ENCODE measurements at places on chromosomes 3 and 15. TPM values are rescaled to one million over a fixed set of nuclear protein-coding genes. Genes with fewer than 3 reads are reported as not detected.

DNA sequence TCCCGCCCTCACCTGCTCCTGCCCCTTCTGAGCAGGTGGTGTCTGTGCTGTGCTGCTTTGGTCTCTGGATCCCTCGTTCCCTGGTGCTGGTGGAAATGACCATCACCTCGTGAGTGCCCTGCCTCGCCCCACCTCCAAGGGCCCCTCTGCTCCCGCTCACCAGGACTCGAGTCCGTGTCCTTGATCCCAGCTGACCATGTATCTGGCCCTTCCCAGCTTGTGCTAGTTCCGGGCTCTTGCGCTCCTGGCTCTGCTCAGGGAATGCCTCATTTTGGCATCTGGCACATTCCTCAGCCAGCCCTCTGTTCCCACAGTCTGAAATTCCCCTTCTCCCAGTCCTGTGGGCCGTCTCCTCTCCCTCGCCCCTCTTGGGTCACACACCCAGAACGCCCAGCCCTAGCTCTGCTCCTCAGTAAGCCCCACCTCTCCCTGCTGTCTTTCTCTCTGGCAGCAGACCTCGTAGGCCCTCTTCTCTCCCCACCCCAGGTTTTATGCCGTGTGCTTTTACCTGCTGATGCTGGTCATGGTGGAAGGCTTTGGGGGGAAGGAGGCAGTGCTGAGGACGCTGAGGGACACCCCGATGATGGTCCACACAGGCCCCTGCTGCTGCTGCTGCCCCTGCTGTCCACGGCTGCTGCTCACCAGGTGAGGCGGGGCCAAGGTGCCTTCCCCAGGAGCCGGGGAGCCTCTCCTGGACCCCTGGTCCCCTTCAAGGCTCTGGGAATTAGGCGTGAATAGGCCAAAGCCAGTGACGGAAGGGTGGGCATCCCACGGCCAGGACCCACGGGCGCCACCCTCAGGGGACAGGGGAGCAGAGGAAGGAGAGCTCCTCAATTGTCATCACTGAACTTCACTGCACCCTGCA is 11.5 kb downstream of the SLC51A start:
- DNase-seq = peak; percentile 85

GRCh38 chr15:64197425-64197824 is 34.6 kb upstream of the PPIB start:
- DNase-seq = no peak

DNA sequence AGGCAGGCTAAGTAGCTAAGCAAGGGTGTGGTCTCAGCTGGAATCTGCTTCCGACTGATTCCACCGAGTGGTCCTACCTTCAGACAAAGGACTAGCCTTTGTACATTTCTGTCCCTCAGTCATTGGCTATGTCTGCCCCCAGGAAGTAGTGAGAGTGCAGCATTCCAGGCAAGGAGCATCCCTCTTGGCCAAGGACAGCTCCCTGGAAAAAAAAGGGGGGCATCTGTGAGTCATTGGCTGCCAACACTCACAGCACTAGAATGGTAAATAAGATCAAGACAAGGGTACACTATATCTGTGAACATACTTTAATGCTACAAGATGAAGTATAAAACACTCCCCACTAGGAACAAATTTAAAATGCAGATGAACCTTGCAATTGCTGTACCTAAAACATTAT is 66.8 kb downstream of the STAC start:
- DNase-seq = no peak

Gene CLDN1
- total RNA-seq = 0.10 TPM

Gene PARP9
- 39.6 TPM for total RNA-seq

- DNase-seq = no peak
Observed at GRCh38 chr3:15953841-15954240, 156.1 kb upstream of the ANKRD28 start.

Gene EFHB
- total RNA-seq = 1.3 TPM

- DNase-seq = no peak
Observed at GRCh38 chr3:120763601-120764000, 21.1 kb downstream of the GTF2E1 start.

- DNase-seq = no peak
Observed at GRCh38 chr15:67660874-67661606, 118.5 kb downstream of the MAP2K5 start.

Gene ANKRD63
- total RNA-seq = not detected
